ENCODE measurements at places on chromosomes 5 and 9.

DNA sequence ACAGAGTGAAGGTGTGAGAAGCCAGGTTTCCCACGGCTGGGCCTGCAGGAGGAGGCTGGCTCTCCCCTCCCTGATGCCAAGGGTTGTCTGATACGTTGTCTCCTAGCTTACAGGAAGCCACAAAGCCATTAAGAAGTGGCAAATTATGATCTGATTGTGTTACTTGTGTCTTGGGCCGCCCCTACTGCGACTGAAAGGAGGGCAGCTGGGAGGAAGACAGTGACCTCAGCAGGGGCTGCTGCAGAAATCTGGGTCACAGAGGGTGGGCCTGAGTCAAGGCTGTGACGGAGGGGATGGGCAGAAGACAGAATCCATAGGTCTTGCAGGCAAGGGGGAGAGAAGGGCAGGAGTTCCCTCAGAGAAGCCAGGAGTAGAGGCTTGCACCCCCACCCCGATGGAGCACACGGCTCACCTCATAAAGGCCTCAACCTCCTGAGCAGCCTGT lies 145.0 kb downstream of the FSTL4 start:
- DNase-seq, result no peak

DNA sequence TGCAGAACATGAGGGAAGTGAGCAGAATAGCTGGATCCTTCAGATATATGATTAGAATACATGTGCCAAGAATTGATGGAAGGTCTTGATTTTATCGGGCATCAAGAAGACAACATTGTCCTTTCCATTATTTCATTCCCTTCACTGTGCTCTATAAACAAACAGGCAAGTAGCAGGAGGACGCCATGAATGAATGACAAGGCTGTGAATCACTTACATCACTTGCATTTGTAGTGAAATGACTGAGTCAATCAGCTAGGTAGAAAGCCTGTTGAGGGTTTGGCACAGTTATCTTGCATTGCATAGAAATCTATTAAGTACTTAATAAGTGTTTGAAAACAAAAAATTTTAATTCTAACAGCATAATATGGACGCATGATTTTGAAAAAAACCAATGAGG lies 548.8 kb upstream of the IZUMO3 start:
- DNase-seq, result no peak

GRCh38 chr5:56350011-56350596 lies 117.0 kb upstream of the ANKRD55 start:
- DNase-seq, result no peak

DNA sequence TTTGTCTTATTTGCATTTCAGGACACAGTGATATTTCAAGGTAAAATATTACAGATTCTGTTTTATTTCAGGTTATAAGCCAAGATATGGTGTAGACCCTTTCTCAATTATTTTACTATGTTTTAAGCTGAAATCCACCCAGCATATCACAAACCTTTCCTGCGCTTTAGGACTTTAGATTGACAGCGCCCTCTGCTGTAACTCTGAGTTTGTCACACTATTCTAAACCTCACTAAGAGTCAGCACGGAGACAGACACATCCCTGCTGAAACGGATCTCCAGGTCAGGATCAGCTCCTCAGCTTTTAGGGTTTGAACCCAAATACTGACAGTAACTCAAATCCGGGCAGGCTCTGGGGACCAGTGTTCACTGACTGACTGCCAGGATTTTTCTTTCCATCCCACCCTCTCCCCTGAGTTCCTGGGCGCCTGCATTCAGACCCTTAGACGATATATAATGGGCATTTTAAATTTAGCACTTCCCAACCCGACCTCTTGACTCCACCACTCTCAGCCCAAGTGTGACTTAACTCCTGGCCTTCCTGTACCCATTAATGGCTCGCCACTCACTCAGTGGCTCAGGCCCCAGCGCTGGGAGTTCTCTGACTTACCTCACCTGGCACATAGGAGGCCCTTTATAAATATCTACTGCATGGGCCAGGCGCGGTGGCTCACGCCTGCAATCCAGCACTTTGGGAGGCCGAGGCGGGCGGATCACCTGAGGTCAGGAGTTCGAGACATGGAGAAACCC lies 33.5 kb downstream of the TLX3 start:
- DNase-seq, result no peak

- DNase-seq, result no peak
Observed at GRCh38 chr5:94240993-94241651, 377.3 kb downstream of the KIAA0825 start.

DNA sequence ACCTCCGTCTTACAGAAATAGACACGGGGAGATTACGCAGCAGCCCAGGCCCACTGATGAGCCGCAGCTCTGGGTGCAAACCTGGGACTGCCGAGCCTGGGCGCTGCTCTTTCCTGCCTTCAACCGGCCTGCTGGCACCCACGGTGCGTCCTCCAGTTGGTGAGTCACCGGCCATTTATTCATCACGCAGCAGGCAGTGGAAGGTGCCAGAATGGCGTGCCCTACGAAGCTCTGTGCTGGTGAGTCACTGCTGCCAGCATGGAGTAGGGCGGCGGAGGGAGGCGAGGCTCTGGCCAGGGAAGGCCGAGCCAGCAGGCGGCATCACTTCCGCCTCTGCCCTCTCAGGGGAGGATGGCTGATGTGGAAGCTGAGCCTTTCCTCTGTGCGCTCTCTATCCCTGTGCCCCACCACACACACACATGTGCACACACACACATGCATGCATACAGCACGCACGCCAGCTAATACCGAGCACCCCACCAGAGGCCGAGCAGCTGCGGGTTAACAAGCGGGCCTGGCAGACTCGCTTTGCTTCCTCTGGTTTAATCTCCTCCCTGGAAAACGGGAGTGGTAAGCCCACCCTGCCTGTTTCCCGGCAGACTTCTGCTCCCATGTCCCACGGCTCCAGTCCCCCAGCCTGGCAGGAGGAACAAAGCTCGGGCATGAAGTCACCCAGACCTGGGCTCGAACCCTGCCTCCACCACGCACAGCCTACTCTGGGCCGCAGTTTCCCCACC lies 39.2 kb downstream of the OLFM1 start:
- no peak for DNase-seq

- DNase-seq, result no peak
Observed at GRCh38 chr5:32680183-32680582, 30.9 kb upstream of the NPR3 start.

DNA sequence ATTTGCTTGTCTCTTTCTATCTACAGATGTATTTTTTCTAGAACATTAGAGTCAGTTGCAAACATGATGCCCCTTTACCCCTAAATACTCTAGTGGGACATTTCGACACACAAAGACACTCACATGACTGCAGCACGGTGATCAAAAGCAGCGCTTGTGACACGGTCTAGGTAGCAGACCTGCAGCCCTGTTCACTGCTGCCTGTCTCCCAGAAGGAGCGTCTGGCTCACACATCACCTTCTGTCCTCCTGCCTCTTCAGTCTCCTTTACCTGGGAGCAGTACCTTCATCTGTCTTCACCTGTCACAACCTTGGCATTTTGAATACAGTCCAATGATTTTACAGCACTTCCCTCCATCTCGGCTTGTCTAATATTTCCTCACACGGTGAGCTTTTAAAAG lies 51.9 kb upstream of the SH3PXD2B start:
- no peak for DNase-seq

- no peak for DNase-seq
Observed at GRCh38 chr5:91302305-91302704, 80.8 kb downstream of the ARRDC3 start.

GRCh38 chr5:77616920-77617319 lies 21.6 kb downstream of the OTP start:
- no peak for DNase-seq

DNA sequence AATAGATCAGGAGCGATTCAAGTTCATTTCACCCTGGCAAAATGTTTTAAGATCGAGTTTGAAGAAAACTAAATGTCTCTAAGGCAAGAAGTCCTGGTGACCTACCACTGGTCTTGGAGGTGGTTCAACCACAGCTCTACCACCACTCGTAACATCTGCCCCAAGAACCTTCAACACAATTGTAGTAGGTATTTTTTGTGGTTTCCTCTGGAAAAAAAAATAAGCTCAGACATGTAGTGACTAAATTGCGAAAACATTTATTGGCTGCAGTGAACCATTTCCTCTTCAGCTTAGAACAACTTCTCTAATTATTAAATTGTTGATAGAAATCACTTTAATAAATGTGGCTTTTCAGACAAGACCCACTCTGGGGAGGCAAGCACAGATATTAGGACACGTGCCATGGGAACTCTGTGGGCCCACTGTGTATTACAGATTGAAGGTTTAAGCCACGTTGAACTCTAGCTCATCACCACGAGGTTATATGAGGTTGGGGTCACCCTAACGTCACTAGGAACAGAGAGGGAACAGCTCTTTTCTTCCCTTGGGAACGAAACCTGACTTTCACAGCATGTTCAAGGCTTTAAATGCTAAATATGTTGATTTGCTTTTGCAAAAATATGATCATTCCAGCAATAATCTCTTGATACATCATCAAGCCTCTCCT lies 142.9 kb downstream of the HSD17B3 start:
- no peak for DNase-seq

DNA sequence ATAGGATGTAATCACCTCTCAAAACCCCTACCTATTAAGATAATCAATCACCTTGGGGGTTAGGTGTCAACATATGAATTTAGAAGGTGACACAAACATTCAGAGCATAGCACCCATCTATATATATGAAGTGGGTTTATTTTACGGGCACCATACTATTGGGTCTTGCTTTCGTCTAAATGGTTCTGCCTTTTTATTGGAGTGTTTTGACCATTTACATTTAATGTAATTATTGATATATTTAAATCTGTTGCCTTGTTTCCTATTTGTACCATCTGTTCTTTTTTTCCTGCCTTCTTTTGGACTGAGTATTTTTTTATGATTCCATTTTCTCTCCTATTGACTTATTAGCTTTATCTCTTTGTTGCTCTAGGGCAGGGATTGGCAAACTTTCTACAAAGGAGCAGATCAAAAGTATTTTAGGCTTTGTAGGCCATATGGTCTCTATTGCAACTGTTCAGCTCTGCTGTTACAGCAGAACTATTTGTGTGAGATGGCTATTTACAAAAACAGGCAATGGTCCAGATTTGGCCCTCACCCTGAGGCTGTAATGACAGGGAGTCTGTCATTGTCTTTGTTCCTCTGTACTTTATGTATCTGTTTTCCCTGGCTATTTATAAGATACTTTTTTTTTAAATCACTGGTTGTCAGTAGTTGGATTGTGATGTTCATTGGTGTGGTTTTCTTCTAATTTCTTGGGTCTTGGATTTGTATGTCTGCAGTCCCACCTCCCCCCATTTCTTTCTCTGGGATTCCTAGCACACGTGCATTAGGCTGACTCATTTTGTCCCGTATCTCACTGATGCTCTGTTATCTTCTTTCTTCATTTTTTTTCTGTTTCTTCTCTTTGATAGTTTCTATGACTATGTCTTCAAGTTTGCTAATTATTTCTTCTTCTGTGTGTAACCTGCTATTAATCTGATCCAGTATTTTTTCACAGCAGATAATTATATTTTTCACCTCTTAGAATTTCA lies 127.1 kb downstream of the DAB2IP start:
- no peak for DNase-seq

GRCh38 chr5:159362220-159362619 lies 31.9 kb upstream of the IL12B start:
- DNase-seq, result no peak

GRCh38 chr5:79959407-79959806 lies 31.7 kb downstream of the MTX3 start:
- DNase-seq, result no peak

GRCh38 chr5:154228696-154229095 lies 38.2 kb downstream of the GALNT10 start:
- no peak for DNase-seq

DNA sequence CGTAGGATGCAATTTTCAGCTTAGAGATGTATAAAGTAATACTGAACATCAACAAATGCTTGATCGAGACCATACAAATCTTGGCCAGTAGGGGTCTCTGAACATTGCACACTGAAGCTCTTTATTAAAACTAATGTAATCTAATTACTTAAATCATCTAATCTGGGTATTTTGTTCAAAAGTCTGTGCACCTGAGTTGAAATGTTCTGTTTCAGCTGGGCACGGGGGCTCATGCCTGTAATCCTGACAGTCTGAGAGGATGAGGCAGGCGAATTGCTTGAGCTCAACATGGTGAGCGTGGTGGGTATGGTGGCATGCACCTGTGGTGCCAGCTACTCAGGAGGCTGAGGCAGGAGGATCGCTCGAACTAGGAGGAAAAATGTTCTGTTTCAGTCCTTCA lies 41.0 kb downstream of the ESM1 start:
- no peak for DNase-seq

DNA sequence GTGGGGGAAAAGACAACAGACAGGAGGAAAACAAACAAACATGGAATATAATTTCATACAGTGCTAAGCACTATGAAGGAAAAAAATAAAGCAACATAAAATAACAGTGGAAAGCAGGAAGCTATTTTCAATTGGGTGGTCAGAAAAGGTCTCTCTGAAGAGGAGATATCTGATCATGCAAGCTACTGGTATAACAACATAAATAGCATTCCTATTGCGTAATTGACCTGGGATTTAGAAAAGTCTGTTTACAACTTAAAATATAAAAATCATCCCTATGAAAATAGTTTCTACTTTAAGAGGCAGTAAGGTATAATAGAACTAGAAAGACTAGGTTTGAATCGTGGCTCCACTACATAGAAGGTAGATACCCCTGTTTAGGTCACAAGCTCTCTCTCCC lies 61.4 kb downstream of the FBXW11 start:
- no peak for DNase-seq

DNA sequence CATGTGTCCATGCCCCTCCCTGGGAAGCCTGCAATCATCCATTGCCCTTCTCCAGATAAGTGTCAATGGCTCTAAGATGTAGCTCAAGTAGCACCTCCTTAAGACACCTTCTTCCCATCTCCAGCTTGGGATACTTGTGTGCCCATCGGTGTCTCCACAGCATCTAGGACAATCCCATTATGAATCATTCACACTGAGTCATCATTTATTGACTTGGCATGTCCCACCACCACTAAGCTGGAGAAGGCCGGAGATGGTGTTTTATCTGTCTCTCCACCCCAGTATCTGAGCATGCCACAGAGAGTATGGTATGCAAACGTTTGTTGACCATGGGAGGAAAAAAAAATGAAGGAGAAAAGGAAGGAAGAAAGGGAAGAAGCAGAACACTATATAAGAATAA lies 342.2 kb downstream of the TRIM32 start:
- no peak for DNase-seq

GRCh38 chr5:1640421-1640881 lies 116.7 kb upstream of the LPCAT1 start:
- no peak for DNase-seq

DNA sequence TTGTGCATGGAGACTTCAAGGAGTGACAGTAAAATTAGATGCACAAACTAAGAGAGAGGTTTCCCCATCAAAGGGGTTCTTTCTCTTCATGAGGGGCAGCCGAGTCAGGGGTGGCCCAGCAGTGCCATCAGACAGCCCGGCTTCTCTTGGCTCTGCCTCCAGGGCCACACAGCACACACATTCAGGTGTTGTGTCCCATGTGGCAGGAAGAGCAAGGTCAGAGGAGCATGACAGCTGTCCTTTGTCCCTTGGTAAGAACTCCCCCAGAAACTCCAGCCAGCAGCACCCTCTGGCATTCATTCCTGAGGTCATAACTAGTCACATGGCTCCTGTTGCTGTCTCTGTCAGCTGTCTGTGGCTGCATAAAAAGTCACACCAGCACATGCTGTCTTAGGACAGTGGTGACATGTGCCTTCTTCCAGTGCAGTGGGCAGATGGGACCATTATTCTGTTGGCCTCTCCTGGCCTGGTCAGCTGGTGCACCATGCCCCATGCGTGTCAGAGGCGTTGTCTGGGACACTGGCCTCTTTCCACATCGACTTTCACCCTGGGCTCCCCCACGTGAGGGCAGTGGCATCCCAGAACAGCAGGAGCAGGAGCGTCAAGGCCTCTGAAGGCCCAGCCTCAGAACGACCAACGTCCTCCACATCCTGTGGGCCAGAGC lies 78.4 kb upstream of the OTULINL start:
- DNase-seq, result no peak

Measured in stimulated activated CD8-positive, alpha-beta memory T cell treated with anti-CD3 and anti-CD28 coated beads, Interleukin-15, amount 100 ng/mL, for 24 hours (primary cell).